ENCODE measurements at places on chromosomes 12 and 14. TPM values are rescaled to one million over a fixed set of nuclear protein-coding genes. Genes with fewer than 3 reads are reported as not detected.

The ITGB7 gene
- 0.41 TPM for total RNA-seq

The HAL gene
- 0.08 TPM for total RNA-seq

The ENDOU gene
- not detected for total RNA-seq

The PRH2 gene
- not detected for total RNA-seq

DNA sequence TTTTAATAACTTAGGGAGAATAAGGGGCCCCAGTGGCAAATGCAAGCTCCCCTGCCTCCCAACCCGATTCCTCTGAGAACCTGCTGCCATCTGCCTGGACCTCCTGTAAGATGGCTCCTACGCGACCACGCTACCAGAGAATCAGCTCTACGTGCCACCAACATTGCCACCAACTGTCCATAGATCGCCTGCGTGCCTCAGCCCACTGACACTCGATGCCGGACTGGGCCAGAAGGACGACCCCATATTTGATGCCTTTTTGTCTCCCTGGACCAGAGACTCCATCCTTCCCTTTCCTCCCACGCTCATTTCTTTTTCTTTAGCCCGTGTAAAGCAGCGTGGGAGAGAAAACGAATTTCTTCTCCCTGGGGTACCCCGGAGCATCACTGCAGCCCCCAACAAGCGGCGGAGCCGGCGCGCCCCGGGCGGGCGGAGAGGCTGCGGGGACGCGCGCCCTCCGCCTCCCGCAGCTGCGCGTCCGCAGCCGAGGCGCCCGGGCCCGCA lies 565 bp upstream of the KLHL42 start:
- peaks cover 18% of the 10 kb centered on the region for H3K36me3 ChIP-seq
- peaks cover 1% of the 10 kb centered on the region for H3K27me3 ChIP-seq
- peak overlapping the region; percentile 95 for H3K4me3 ChIP-seq
- H3K27ac ChIP-seq: peak overlapping the region; percentile 97
- DNase-seq: no peak

DNA sequence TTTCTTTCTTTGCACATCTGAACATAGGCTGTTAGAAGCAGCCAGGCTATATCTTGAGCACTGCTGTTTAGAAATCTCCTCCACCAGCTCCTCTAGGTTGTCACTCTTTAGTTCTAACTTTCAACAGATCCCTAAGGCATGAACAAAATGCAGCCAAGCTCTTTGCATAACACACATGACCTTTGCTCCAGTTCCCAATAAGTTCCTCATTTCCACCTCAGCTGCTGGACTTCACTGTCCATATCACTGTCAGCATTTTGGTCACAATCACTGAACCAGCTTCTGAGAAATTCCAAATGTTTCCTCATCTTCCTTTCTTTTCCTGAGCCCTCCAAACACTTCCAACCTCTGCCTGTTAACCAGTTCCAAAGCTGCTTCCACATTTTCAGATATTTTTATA lies 27.6 kb upstream of the C14orf132 start:
- no peak for DNase-seq
- no peak overlapping the region for H3K27ac ChIP-seq
- H3K4me1 ChIP-seq: no peaks in the 10 kb centered on the region
- H3K27me3 ChIP-seq: peaks cover 5% of the 10 kb centered on the region
- H3K4me3 ChIP-seq: no peak overlapping the region

DNA sequence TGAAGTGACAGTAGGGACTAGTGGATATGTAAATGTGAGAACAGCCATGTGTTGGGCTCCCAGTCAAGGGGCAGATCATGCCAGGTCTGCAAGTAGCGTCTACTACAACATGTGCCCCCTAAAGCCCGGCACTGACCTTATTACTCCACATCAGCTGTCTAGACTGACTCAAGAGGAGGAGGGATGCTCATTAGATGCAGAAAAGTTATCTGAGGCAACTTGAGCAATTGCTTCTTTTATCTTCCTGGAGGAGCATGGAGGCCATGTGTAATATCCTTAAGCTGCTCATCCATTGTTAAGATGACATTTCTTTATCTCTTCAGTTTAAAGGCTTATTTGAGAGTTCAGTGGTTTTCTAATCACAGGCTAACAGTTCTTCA lies 404.7 kb upstream of the FLRT2 start:
- 0 out of 2 replicates have a peak, but pooled peaks cover 1% of the 10 kb centered on the region for H3K27me3 ChIP-seq
- DNase-seq: no peak
- H3K4me3 ChIP-seq: no peak overlapping the region
- no peak overlapping the region for H3K27ac ChIP-seq

DNA sequence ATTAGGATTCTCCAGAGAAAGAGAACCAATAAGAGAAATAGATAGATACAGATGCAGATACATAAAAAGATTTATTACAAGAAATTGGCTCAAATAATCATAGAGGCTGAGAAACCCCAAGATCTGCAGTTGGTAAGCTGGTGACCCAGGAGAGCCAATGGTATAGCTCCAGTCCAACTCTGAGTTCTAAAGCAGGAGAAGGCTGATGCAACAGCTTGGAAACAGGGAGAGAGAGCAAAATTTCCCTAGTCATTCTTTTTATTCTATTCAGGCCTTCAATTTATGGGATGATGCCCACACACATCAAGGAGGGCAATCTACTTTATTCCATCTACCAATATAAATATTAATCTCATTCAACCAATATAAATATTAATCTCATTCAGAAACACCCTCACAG lies 218.2 kb downstream of the PRKD1 start:
- no peak overlapping the region for H3K27ac ChIP-seq
- DNase-seq: no peak
- H3K4me1 ChIP-seq: no peaks in the 10 kb centered on the region
- no peaks in the 10 kb centered on the region for H3K27me3 ChIP-seq
- 0 out of 2 replicates have a peak, but pooled peaks cover 5% of the 10 kb centered on the region for H3K36me3 ChIP-seq
- no peak overlapping the region for H3K4me3 ChIP-seq

DNA sequence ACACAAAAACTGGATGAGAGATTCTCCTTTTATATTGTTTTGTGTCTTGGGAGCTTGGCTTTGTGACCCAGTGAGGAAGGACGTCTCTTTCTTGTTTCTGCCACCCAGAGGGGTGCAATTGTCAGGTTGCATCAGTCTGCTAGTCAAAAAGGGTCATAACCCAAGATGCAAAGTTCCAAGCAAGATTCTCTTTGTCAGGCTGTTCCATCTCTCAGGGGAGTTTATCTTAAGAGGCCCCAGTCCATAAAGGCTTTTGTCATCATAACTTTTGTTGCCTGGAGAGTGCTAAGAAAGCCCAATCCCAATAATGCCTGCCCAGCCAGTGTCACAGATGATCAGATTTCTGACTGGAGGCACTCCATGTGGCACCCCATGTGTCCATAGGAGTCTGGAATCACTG lies 444.9 kb downstream of the TRHDE start:
- no peak overlapping the region for H3K27ac ChIP-seq
- H3K4me1 ChIP-seq: no peaks in the 10 kb centered on the region
- H3K27me3 ChIP-seq: peaks cover 3% of the 10 kb centered on the region
- no peak for DNase-seq

- peaks cover 37% of the 10 kb centered on the region for H3K4me1 ChIP-seq
- H3K36me3 ChIP-seq: peaks cover 7% of the 10 kb centered on the region
- H3K27ac ChIP-seq: peak overlapping the region; percentile 88
These were observed 1.9 kb downstream of the MLXIP start for GRCh38 chr12:122080149-122081082.

- DNase-seq: no peak
- no peaks in the 10 kb centered on the region for H3K36me3 ChIP-seq
- peaks cover 6% of the 10 kb centered on the region for H3K4me1 ChIP-seq
- peaks cover 49% of the 10 kb centered on the region for H3K27me3 ChIP-seq
These were observed 2.1 kb downstream of the SLC6A12 start for GRCh38 chr12:211639-212414.

DNA sequence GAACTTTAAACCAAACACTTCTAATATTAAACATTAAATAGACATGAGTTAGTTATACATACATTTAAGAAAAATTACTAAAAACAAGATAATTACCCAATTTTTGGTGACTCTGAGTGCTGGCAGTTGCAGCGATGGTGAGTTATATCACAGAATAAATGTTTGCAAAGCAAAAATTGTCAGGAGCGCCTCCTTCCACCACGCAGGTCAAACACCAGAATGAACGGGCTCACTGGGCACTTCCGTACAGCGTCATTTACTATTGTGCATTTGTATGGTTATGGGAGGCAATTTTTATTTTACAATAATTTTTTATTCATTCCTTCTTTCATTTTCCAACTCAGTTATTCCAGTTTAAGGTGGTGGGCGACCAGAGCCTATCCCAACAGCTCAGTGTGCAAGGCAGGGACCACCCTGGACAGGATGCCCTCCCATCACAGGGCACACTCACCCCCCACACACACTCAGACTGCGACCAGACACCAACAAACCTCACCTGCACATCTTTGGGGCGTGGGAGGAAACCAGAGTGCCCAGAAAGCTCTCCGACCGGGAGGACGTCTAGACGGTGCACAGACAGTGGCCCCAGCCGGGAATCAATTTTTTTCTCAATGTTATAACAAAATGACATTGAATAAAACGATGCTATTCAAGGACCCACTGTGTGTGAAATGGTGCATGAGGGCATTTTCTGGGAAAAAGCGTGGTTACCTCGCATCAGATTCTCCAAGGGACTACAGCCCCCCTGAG lies 67.2 kb downstream of the TESC start:
- H3K36me3 ChIP-seq: peaks cover 12% of the 10 kb centered on the region
- no peak for DNase-seq
- peaks cover 20% of the 10 kb centered on the region for H3K27me3 ChIP-seq
- H3K4me1 ChIP-seq: peaks cover 5% of the 10 kb centered on the region

All from HFFc6 (cell line).